Right atrium auricular region (tissue), 2 donors: ENCODE measurements at places on chromosomes 5 and 9.

DNA sequence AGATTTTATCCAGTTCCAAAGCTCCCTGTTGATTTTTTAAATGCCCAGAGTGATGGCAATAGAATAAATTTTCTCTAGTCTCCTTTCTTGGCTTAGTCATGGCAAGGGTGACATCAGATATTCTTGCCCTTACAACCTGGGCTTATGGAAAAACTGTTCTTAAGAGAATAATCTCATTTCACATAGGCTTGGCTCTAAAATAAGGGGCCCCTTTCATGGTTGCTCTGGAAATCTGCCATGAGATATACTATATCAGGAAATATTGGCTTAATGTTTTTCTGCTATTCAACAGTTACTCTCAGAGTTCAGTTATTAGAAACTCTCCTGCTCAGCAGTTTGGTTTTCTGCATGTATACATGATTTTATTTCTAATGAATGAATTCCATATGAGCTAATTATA is 7.8 kb downstream of the HMHB1 start:
- no peak overlapping the region for H3K27ac ChIP-seq
- no peak for DNase-seq
- peaks cover under 1% of the 10 kb centered on the region for H3K4me1 ChIP-seq

GRCh38 chr5:96144289-96144688 is 182.6 kb upstream of the ELL2 start:
- no peak overlapping the region for H3K27ac ChIP-seq
- no peak overlapping the region for H3K4me3 ChIP-seq
- H3K27me3 ChIP-seq, result no peaks in the 10 kb centered on the region
- DNase-seq, result no peak
- H3K4me1 ChIP-seq, result no peaks in the 10 kb centered on the region
- H3K36me3 ChIP-seq, result no peaks in the 10 kb centered on the region

DNA sequence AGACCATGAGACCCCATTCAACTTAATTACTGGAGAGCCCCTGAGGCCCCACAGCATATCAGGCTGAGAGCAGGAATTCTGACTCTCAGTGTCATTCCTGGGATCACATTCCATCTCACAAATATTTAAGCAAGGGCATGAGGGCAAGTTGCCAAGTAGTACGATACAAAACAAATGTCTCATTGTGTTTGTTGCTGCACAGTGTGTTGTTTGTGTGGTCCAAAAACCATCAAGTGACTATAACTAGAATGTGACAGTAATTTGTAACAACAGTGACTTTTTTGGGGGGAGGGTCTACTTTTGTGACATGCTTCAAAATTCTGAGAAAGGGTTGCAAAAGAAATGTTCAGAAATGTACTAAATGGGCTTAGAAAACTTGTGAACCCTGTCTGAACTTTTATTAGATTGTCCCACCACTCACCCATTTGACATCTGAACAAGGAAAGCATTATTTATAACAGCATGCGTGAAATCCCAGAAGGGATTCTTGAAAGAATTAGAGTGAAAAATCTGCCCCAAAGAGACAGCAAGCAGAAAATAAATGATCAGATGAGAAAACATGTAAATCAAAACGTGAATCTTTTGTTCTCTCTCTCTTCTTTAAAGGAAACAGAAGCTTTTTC is 347.0 kb downstream of the NTRK2 start:
- no peak overlapping the region for H3K27ac ChIP-seq
- DNase-seq, result no peak
- H3K4me3 ChIP-seq, result no peak overlapping the region
- no peaks in the 10 kb centered on the region for H3K36me3 ChIP-seq
- no peaks in the 10 kb centered on the region for H3K27me3 ChIP-seq

DNA sequence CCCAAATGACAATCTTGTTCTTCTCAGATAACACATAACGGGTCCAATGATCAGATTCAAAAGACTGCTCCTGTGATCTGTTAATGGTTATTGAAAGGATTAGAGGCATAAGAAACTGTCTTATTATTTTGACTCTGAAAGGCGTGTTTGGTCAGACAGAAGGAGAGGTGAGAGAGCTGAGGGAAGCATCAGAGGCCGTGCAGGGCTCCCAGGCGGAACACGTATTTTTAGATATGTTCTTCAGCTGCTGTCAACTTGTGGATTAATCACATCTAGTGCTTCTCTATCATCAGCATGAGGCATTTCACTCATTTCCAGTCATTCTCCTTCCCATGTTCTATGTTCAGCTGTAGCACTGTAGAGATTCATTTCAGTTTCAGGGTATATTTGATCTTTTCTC is 199.8 kb downstream of the MAPKAP1 start:
- DNase-seq, result no peak
- H3K4me3 ChIP-seq, result no peak overlapping the region
- peaks cover 17% of the 10 kb centered on the region for H3K4me1 ChIP-seq
- peak overlapping the region; percentile 24 for H3K27ac ChIP-seq
- H3K36me3 ChIP-seq, result no peaks in the 10 kb centered on the region
- no peaks in the 10 kb centered on the region for H3K27me3 ChIP-seq

- DNase-seq, result no peak
- H3K27me3 ChIP-seq, result no peaks in the 10 kb centered on the region
- no peak overlapping the region for H3K27ac ChIP-seq
- H3K4me1 ChIP-seq, result no peaks in the 10 kb centered on the region
Observed at GRCh38 chr5:123746683-123747360, 234.8 kb downstream of the CSNK1G3 start.

DNA sequence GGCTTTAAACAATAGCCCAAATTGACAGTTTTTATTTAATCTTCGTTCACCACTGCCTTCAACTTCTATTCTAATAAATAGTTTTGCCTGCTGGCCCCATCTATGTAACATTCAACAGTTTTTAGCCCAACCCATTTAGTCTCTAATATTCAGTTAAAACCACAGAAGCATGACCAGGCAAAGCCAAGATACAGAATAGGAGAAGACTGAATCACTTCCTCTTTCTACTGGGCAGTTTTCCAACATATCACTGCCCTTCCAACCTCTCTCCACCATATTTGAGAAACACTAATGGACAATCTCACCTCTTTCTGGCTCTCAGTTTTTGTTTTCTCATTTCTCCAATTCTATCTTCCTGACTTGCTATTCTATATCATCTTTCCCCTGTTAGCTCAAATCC is 352.9 kb downstream of the DNAH5 start:
- H3K36me3 ChIP-seq, result no peaks in the 10 kb centered on the region
- H3K4me1 ChIP-seq, result no peaks in the 10 kb centered on the region
- no peak for DNase-seq
- H3K4me3 ChIP-seq, result no peak overlapping the region

DNA sequence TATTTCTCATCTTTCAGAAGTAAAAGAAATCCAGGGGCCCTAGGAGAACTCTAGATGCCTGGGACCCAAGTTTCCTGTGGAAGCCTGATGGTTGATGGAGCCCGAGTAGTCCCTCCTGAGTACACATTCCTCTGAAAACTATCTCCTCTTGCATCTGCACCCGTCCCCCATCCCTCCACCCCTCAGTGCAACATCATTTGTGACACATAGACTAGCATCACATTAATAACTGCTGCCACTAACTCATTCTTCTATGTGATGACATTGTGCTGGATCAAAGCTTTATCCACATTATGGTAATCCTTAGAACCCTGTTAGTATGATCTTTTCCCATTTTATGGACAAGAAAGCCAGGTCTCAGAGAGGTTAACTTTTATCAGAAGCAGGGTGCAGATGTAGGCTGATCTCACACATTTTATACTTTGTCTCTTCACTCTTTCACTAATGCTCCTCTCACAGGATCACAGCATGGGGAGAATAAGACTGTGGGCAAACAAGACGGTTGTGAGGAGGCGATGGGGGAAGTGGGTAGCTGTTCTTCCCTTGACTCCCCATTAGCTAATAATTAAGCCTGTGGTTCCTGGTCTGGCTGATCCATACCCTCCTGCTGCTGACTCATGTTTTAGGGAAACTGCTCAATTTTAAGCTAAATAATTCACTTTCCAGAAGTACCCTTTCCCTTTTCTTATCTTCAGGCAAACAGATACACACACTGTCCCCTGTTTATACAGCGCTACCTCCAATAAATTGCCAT is 3.9 kb upstream of the HK3 start:
- peak; percentile 26 for DNase-seq
- no peaks in the 10 kb centered on the region for H3K27me3 ChIP-seq
- H3K4me3 ChIP-seq, result no peak overlapping the region
- H3K4me1 ChIP-seq, result no peaks in the 10 kb centered on the region
- peaks cover 38% of the 10 kb centered on the region for H3K36me3 ChIP-seq
